GF-D8 (cell line): ENCODE measurements at places on chromosomes 12 and 14.

GRCh38 chr12:57524814-57525614 is 2.4 kb downstream of the MBD6 start:
- DNase-seq, result no peak

DNA sequence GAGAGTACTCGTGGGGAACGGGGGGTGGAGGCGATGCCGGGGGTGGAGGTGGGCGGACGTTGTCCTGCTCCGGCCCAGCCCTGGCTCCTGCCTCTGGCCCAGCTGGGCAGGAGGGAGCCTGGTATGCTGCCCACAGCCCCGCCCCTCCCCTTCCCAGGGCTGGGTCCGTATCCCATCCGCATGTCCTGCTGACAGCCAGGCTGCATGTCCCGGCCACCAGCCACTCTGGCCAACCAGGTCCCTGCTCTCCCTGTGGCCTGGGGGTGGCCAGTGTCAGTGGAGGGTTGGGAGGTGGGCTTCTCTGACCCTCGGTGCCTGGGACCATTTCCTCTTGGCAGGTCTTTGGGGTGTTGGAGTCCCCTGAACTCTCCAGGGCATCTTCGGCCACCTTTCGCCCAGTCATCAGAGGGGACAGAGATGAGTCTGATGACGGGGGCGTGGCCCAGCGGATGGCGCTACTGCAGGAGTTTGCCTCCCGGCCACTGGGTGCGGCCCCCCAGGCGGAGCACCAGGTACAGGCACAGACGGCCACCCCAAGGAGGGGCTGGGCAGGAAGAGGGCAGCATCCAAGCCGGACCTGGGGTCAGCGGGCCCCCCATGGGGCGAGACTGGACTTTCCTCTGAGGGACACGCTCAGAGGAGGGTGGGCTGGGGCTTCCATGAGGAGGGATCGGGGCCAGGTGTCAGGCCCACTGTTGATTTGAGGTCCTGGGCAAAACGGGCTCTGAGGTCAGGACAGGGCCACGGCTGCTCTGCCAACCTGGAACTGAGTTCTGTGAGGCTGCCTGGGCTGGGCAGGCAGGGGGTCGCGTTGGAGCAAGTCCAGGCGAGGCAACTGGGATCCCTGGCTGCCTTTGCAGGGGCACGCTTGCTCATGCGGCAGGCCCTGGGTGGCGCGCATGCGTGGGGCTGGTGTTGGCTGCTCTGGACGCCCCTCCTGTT is 20.2 kb downstream of the CEP170B start:
- DNase-seq, result no peak

DNA sequence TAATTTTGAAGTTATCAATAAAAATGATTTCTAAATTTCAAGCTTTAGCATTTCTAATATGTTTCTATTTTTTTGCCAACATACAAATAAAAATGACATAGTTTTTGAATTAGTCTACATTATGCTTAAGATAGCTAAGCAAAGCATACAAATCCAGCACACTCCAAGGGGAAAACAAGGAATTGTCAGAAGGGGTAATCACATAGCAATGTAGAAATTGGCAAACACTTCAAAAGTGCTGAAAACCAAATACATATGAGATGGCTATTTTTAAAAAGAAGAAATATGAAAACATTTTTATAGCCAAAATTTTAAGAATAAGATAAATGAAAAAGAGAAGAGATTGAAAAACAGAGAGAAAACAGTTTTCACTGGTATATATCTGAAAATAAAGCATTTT is 308.0 kb downstream of the SLC6A15 start:
- DNase-seq, result no peak

DNA sequence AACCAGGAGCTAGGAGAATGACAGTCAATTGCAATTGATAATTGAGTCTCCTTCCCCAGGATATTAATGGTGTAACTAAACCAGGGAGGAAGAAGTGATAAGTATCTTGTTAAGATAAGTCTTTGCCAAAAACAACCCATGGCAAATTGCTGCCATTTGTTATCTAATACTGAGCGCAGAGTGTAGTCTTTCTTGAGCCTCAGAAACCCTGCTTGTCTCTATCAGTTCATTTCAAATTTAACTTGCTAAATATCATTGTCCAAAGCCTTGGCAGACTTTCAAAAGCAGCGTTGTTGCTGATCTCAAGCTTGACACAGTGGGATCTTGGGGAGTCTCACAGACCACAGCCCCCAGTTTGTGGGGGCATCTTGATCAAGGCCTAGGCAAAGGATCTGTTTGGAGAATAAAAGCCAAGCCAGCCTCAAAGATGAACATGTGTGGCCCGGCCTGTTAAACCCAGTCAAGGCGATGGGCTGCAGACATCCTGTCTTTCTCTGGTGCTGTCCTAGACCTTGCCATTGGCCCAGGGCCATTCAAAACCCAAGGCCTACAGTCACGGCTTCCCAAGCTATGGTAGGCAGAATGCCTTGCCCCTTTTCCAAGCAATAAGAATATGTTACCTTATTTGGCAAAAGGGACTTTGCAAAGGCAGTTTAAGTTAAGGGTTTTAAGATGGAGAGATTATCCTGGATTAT is 164.2 kb downstream of the CHST11 start:
- DNase-seq, result no peak

- no peak for DNase-seq
Measured at GRCh38 chr14:39419272-39419671, 13.0 kb downstream of the FBXO33 start.

DNA sequence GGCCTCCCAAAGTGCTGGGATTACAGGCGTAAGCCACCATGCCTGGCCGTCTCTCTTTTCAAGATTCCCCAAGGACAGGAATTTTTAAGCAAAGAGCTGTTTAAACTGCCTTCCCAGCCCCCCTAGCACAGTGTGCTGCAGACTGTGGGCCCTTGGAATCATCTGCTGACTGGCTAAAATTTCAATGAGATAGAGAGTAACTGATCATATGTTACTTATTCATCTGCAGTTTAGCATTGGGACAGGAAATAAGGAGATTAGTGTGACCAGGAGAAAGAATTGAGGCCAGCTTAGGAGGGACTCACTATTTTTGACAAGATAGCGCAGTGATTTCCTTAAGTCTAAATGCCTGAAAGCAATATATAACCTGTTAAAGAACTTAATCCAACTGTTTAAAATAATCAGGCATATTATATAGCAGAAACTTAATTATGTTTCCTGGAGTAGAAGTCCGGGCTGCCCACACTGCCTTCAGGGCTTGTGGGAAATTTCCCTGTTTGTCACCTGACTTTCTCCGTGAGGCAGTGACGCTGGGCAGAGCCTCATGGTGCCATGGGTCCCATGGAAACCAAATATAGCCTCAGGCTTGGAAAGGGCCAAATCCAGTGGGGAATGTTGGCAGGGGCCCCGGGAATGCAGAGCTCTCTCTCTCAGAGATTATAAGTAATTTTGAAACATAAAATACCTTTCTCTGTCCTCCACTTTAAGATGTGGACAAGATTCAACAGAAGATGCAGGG is 22.8 kb upstream of the CEBPE start:
- no peak for DNase-seq

GRCh38 chr12:123748161-123748560 is 13.9 kb upstream of the DNAH10 start:
- DNase-seq, result no peak

DNA sequence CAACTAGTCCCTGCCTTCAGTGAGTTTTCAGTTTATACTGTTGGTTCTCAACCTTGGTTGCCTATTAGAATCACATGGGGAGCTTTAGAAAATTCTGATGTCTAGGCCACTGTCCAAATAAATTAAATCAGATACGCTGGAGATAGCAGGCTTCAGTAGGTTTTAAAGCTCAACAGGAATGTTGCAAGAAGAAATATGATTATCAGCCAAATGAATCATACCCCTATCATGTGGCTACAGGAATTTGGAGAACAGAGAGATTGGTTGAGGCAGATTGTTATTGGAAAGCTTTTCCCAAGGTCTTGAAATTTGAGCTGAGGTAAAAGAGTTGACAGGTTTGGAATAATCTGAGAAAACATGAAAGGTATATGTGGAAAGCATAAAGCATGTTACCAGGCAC is 125.3 kb downstream of the WIF1 start:
- no peak for DNase-seq

GRCh38 chr12:132289356-132290202 is 39.8 kb downstream of the GALNT9 start:
- DNase-seq, result no peak
